H4 (cell line): ENCODE measurements at places on chromosomes 6 and 20. TPM values are rescaled to one million over a fixed set of nuclear protein-coding genes. Genes with fewer than 3 reads are reported as not detected.

GRCh38 chr6:42350911-42351310 is 100.8 kb downstream of the TRERF1 start:
- DNase-seq, result no peak

GRCh38 chr20:5714261-5715041 is 35.8 kb upstream of the SHLD1 start:
- DNase-seq, result no peak

GRCh38 chr20:32192698-32193097 is 14.8 kb downstream of the PLAGL2 start:
- DNase-seq, result no peak

DNA sequence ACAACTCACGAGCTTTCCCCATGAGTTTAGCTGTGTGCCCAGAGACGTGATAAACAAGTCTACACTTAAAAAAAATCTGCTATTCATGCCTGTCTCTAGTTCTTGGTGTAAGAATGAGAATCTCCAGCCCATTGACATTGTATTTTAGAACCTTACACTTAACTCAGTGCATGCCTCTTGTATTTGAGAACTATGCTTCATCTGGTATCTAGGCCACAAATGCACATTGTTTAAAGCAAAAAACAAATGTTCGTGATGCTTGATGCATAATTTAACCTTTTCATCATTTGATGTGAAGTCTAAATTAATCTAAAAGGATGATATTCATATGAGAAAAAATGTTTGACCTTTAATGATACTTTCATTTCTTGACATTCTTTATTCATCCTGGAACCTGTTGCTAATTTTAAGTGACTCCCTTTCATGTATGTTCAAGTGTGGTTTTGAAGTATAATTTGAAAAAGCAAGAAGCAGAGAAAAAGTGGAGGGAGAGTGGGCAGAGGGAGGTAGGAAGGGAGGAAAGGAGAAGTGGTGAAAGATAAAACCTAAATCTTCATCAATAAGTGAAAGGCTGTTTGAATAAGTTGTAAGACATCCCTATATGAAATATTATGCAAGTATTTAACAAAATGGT is 116.9 kb downstream of the PFDN4 start:
- no peak for DNase-seq

DNA sequence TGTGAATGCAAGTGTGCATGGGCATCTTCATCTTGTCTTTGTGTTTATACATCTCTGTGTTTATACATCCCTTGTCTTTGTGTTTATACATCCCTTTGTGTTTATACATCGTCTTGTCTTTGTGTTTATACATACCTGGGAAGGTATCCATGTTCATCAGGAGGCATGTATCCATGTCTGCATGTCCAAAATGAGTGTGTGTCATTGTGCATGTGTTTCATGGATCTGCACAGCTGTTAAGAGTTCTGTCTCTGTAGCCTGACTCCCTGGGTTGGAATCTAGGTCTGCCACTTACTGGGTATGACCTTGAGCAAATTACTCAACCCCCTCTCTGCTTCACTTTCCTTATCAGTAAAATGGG is 50.1 kb upstream of the SIRPA start:
- no peak for DNase-seq

- no peak for DNase-seq
These were observed 125.3 kb downstream of the SYCP2 start for GRCh38 chr20:59807909-59808728.

Gene ISM1
- 0.35 and 0.47 TPM in 2 replicates for total RNA-seq

Gene PBOV1
- total RNA-seq, result not detected in 2 replicates

Gene EPPIN
- total RNA-seq, result not detected in 2 replicates

Gene VNN1
- not detected in 2 replicates for total RNA-seq
